Hematopoietic multipotent progenitor cell treated with erythropoietin and hydrocortisone succinate and interleukin-3 and kit ligand, for 6 days (in vitro differentiated cells): ENCODE measurements at places on chromosomes 12 and 14.
A peak's percentile ranks its signal among the peaks of the same experiment; 100 is the strongest.

DNA sequence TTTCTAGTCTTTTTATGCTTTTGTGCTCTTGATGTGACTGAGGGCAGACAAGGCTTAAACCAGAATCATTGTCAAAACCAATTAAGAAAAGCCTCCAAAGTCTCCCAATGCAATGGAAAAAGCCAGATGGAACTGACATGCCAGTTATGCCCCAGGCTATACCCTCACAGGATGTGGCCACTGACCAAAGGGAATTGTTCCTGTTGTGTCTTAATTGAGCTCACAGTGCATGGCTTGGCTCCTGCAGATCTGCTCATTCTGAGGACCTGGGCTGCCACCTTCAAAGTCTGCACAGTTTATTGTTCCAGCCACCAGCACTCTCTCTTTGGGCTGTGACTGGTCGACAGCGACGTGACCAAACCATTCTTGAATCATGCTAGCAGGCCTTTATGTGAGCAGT is 17.1 kb upstream of the BICD1 start:
- no peak for DNase-seq

GRCh38 chr14:93976477-93977057 is at the start of gene ASB2:
TSS of gene ASB2 (minus strand) at chr14:93976570. CDS start at chr14:93964539, 12,031 bp downstream.
- DNase-seq = no peak

GRCh38 chr12:66860752-66861750 is 182.2 kb upstream of the GRIP1 start:
- DNase-seq = peak; percentile 75

- DNase-seq = peak; percentile 91
These were observed 5.7 kb upstream of the NEK9 start for GRCh38 chr14:75132382-75133086.

DNA sequence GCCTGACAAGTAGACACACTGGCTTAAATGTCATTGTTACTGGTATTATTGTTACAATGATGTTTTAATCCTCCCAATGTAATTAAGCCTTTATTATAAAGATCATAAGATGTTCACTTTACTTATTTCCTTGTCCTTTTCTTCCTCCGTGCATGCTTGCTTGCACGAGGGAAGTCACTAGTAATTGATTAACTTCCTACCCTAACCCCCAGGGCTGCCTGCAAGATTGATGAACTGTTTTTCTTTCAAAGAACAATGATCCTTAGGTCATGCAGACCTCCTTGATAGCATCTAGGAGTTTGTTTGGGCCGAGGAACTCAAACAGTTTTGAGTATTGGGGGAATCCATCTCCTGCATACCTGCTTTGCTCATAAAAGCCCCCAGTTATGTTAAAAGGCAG is 43.0 kb downstream of the GLRX5 start:
- no peak for DNase-seq

- DNase-seq = peak; percentile 31
These were observed 115.2 kb upstream of the MAP1LC3B2 start for GRCh38 chr12:116443821-116444589.

GRCh38 chr14:94041551-94042346 is 15.6 kb downstream of the OTUB2 start:
- DNase-seq = no peak

DNA sequence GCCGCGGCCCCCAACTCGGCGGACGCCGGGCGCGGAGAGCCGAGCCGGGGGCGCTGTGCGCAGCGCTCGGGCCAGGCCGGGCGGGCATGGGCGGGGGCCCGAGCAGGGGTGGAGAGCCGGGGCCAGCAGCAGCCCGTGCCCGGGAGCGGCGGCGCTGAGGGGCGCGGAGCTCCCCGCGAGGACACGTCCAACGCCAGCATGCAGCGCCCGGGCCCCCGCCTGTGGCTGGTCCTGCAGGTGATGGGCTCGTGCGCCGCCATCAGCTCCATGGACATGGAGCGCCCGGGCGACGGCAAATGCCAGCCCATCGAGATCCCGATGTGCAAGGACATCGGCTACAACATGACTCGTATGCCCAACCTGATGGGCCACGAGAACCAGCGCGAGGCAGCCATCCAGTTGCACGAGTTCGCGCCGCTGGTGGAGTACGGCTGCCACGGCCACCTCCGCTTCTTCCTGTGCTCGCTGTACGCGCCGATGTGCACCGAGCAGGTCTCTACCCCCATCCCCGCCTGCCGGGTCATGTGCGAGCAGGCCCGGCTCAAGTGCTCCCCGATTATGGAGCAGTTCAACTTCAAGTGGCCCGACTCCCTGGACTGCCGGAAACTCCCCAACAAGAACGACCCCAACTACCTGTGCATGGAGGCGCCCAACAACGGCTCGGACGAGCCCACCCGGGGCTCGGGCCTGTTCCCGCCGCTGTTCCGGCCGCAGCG is 639 bp downstream of the FZD10 start:
- DNase-seq = no peak

DNA sequence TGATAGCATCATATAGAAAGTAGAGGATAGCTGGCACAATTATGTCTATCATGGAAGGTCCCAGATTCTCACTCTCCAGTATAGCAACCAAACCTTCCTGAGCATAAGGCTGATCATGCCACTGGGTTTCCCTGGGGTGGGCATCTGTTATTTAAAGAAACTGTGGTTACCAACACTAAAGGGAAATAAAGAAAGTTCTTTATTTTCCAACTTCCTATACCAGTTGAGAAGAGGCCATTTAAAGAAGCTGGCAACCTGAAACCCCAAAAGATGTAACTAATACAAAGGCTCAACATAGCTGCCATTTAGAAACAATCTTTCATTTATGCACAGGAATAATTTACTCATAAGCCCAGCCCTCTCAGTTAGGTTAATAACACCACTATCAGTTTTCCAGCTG is 3.1 kb downstream of the BCAT1 start:
- DNase-seq = peak; percentile 39

DNA sequence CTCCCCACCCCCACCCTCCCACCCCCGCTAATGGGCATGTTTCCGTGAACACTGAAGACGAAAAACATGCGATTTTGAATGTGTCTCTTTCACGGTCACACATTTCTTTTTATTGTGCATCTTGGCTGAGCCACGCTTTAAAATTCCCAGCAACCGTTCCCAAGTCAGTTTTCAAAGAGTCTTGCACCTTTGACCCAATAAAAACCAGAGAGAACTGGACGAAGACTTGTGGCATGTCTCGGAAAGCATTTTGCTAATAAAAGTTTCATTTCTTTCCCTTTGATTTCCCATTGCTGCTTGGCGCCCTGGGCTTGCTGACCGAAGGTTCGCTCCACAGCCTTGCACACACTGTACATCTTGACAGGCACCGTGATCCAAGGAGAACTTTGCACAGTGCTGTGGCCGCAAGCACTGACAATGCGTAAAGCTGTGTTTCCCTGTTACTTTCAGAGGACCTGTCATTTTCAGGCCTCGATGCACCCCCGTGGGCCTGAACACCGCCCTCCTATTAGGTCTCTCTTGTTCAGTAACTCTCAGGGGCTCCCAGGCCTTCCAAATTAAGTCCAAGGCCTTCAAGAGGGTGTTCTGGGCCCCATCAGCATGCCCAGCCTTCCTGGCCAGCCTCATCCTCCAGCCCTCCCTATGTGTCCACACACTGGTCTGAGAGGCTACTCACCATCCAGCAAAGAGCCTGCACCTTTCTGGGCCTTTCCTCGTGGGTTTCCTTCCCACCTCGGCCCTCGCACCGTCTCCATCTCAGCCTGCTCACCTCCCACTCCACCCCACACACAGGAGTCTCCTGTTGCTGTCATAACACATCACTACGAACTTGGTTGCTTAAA is 63.4 kb upstream of the DIO3 start:
- DNase-seq = no peak

DNA sequence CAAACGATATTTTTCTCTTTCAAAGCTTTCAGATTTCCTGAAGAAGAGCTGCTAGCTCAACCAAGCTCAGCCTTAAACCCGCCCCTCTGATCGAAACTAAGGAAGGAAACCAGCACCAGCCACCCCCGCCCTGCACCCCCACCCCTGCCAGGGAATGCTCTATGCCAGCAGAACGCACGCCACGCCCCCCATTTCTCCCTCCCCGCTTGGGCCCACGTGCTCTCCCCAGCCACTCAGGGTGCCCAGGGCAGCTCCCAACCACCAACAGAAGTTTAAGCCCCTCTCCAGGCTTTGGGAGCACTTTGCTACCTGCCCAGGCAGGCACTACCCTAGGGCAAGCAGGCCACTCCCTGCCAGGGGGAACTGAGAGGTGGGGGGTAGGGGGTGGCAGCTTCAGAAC is 18.8 kb upstream of the KRT78 start:
- peak; percentile 82 for DNase-seq

GRCh38 chr12:24069532-24070395 is 120.3 kb upstream of the SOX5 start:
- DNase-seq = no peak

DNA sequence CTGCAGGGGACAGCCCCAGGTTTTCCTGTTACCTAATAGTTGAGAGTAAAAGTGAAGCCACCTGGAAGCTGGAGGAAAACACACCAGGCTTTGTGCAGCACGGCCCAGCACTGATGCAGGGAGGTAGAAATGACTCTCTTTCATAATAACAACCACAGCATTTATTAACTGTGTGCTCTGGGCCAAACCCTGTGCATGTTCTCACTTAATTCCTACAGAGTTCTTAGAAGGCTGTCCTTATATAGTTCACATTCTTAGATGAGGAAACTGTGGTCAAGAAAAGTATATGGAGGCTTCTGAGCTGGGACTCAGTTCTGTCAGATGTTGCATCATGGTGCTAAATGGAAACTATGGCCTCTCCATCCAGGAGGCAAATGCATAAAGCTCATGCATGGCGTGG is 100.0 kb downstream of the PAPOLA start:
- no peak for DNase-seq
